ENCODE measurements at places on chromosomes 3 and 15.
A peak's percentile ranks its signal among the peaks of the same experiment; 100 is the strongest.

DNA sequence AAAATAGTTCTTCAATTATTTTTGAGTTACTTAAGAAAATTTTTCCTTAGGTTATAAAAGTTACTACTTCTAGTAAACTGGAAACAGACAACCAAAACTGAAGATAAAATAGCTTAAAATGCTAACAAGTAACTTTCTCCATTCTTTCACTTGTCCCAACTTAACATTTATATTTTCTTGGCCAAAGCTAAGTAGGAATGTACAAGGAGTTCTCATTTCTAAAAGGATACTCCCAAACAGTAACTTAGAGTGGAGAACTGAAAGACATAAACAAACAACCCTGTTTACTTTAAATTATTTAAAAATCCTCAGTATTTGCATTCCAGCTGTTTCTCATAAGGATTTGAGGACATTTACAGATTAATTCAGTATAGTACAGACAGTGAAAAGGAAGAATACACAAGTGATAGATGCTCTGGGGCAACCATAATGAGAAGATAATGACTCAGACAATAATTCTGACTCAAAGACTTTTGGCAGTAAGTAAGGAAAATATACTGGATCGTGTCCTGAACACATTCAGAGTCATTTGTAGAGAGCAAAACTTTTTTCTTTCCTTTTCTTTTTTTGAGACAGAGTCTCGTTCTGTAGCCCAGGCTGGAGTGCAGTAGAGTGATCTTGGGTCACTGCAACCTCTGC lies 29.2 kb upstream of the ANXA2 start:
- no peak for DNase-seq

GRCh38 chr3:41893977-41894376 lies 67.9 kb downstream of the ULK4 start:
- DNase-seq = peak; percentile 32

DNA sequence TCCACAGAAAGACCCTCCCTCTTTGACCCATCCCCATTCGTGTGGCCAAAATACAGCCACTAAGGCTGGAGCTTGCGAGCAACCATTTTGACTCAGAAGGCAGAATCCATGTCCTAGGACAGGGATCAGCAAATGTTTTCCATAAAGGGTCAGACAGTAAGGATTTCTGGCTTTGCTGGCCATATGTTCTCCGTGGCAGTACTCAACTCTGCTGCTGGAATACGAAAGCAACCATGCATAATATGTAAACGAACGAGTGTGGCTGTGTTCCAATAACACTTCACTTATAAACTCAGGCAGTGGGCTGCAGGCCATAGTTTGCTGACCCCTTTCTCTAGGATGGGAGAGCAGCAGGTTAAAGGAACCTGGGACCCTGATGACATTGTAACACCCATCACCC lies 77.6 kb upstream of the WNT5A start:
- DNase-seq = no peak

GRCh38 chr3:197394464-197395321 lies 96.3 kb upstream of the DLG1 start:
- DNase-seq = no peak

- no peak for DNase-seq
Measured at GRCh38 chr15:64851503-64851840, 9.8 kb downstream of the PLEKHO2 start.

GRCh38 chr3:63043631-63044030 lies 168.4 kb upstream of the CADPS start:
- DNase-seq = no peak

- DNase-seq = no peak
Measured at GRCh38 chr15:39471785-39472574, 108.9 kb upstream of the THBS1 start.

DNA sequence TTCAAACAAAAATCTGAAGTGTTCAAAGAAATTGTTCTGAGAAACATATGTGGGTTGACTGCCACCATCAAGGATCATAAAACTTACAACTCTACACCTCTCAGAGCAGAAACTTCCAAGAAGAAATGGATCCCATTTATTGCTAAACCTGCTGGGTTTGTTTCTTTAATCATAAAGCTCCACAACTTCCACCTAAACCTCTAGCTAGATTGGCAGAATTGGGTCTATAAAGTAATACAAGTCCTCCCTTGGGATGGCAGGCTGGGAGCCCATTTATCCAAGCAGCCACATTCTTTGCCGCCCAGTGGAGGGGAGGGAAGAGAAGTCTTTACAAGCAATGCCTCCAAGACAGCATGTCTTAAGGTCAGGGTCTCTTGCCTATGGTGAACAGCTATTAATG lies 40.5 kb upstream of the CMTM8 start:
- DNase-seq = no peak

DNA sequence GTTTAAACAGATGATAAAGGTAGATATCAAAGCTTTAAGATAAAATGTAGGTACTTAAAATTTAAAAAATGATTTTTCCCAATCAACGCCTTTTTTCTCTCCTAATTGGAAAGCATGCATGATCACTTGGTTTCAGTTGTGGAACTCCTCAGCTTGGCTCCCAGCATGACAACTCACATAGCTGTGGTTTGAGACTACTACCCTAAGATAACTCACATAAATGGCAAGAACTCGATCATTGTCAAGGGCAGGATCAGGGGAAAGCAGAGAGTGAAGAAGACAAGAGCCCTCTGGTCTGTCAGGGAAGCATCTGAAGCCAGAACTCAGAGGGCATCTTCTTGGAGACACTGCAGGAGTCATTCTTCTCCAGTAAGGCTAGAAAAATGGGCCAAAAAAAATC lies 516.7 kb downstream of the NTRK3 start:
- DNase-seq = no peak

GRCh38 chr3:31285833-31286486 lies 246.8 kb upstream of the STT3B start:
- DNase-seq = no peak

- DNase-seq = no peak
Measured at GRCh38 chr3:112755845-112756613, 90.6 kb downstream of the CD200R1L start.

Data from hematopoietic multipotent progenitor cell treated with erythropoietin and hydrocortisone succinate and interleukin-3 and kit ligand, for 15 days (in vitro differentiated cells).